ENCODE measurements at places on chromosomes 16 and 17. TPM values are rescaled to one million over a fixed set of nuclear protein-coding genes. Genes with fewer than 3 reads are reported as not detected.

KRTAP2-3 gene
- not detected for polyA plus RNA-seq

KRTAP1-5 gene
- polyA plus RNA-seq, result not detected

TSPAN10 gene
- 0.10 TPM for polyA plus RNA-seq

CLEC3A gene
- not detected for polyA plus RNA-seq

RCVRN gene
- not detected for polyA plus RNA-seq

ZNF747 gene
- polyA plus RNA-seq, result 8.8 TPM

CTRB2 gene
- polyA plus RNA-seq, result not detected

RAB11FIP4 gene
- 15.9 TPM for polyA plus RNA-seq

KRTAP9-2 gene
- not detected for polyA plus RNA-seq

QPRT gene
- polyA plus RNA-seq, result 0.69 TPM

CAPNS2 gene
- not detected for polyA plus RNA-seq

KRTAP4-9 gene
- not detected for polyA plus RNA-seq

ITGAL gene
- polyA plus RNA-seq, result 110 TPM

HS3ST6 gene
- not detected for polyA plus RNA-seq

NPTX1 gene
- 0.38 TPM for polyA plus RNA-seq

ADCY7 gene
- 69.7 TPM for polyA plus RNA-seq

KIF19 gene
- 2.3 TPM for polyA plus RNA-seq

USP22 gene
- 14.4 TPM for polyA plus RNA-seq

CEMP1 gene
- polyA plus RNA-seq, result 5.0 TPM

NECAB2 gene
- polyA plus RNA-seq, result not detected

RPRML gene
- not detected for polyA plus RNA-seq

SLC5A2 gene
- 2.8 TPM for polyA plus RNA-seq

CALB2 gene
- not detected for polyA plus RNA-seq

ZNF423 gene
- not detected for polyA plus RNA-seq

SLC2A4 gene
- polyA plus RNA-seq, result not detected

SLC16A13 gene
- polyA plus RNA-seq, result 1.8 TPM

GPR179 gene
- not detected for polyA plus RNA-seq

RFNG gene
- 6.2 TPM for polyA plus RNA-seq

FOXF1 gene
- polyA plus RNA-seq, result not detected

TLCD2 gene
- 0.24 TPM for polyA plus RNA-seq

SLC47A2 gene
- polyA plus RNA-seq, result not detected

NMT1 gene
- 75.7 TPM for polyA plus RNA-seq

KRTAP2-2 gene
- polyA plus RNA-seq, result not detected

ZNF597 gene
- polyA plus RNA-seq, result 1.0 TPM

ACSM5 gene
- not detected for polyA plus RNA-seq

Measured in CD4-positive, alpha-beta memory T cell (primary cell).